ENCODE measurements at places on chromosomes 1 and 21. TPM values are rescaled to one million over a fixed set of nuclear protein-coding genes. Genes with fewer than 3 reads are reported as not detected.

Gene YY1AP1
- 43.4 TPM for polyA plus RNA-seq

Gene VANGL1
- polyA plus RNA-seq = 1.5 TPM

Gene CLEC20A
- polyA plus RNA-seq = 1.8 TPM

Gene SELL
- 1,261 TPM for polyA plus RNA-seq

Gene CFAP45
- 1.2 TPM for polyA plus RNA-seq

Gene EPB41
- 78.9 TPM for polyA plus RNA-seq

Gene CFAP298
- polyA plus RNA-seq = 63.2 TPM

Measured in IgD-negative memory B cell (primary cell).